ACHN (cell line): ENCODE measurements at places on chromosomes 16 and 17.

DNA sequence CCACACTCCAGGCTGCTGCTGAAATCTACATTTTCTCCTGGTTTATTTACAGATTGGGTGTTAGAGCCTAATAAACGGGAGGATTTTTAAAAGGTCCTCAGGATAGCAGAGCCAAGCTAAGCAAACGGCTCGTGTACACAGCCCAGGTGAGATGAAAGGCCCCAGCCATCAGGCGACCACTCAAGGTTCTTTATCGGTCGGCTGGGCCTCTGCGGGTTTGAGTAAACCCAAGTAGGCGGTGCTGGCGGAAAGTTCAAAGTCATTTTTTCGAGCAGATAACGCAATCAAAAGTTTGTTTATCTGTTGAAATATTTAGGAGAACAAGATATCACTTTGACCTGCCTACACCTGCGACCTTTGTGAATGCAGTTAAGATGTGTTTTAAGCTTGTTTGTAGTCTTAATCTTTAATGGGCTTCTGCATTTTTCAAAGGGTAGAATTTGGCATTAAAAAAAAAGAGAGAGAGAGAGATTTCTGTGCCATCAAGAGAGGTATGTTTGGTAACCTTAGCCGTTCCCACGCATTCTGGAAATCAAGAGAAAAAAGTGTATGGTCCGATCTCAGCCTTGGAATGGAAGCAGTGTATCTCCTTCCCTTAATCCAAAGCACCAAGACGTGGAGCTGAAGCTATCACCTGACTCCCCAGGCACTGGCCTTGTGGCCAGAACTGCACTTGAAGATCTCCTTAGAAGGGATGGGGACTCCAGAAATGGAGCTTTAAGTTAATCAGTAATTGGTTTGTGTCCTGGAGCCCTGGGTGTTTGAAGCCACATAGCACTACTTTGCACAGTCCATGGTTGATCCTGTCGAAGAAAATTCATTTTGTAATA lies 301.7 kb upstream of the IRX5 start:
- DNase-seq = no peak

GRCh38 chr17:41864498-41864835 lies 756 bp downstream of the KLHL11 start:
- DNase-seq = no peak

DNA sequence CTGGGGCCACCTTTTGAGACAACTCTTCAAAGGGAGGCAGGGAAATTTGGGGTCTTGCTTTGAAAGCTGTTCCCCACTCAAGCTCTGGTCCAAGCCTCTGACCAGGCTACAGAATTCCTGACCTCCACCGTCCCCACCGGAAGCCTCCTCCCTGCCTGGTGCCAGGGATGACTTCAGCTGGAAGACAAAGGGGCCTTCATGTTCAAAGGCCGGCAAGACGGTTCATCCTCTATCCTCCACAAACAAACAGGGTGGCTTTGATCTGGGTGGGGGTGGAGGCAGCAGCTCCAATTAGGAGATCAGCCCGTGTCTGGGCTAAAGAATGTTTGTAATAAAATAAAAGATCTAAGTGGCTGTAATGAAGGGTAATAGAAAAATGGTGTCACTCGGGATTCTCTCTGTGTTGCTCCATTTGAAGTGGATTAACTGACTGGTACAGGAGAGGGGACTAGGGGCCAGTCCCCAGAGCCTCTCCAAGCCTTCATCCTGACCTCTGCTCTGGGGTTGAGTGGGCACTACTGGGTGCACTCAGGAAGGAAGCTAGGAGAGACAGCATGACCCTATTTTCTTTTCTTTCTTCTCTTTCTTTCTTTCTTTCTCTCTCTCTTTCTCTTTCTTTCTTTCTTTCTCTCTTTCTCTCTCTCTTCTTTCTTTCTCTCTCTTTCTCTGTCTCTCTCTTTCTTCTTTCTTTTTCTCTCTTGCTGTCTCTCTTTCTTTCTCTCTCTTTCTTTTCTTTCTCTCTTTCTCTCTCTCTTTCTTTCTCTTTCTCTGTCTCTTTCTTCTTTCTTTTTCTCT lies 27.5 kb upstream of the NKD1 start:
- no peak for DNase-seq

- no peak for DNase-seq
Observed at GRCh38 chr16:13492046-13492445, 427.9 kb upstream of the ERCC4 start.

DNA sequence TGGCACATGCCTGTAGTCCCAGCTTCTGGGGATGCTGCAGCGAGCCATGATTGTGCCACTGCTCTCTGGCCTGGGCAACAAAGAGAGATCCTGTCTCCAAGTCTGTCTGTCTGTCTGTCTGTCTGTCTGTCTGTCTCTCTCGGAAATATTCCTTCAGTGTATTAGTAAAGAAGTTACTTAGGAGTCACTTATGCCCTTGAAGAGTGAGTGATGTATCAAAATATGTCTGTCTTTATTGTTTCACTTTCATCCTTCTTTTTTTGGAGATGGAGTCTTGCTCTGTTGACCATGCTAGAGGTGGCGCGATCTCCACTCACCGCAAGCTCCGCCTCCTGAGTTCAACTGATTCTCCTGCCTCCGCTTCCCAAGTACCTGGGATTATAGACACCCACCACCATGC lies 410.5 kb downstream of the WWOX start:
- DNase-seq = no peak

- no peak for DNase-seq
Observed at GRCh38 chr16:75482434-75483205, 12.6 kb downstream of the CHST6 start.

DNA sequence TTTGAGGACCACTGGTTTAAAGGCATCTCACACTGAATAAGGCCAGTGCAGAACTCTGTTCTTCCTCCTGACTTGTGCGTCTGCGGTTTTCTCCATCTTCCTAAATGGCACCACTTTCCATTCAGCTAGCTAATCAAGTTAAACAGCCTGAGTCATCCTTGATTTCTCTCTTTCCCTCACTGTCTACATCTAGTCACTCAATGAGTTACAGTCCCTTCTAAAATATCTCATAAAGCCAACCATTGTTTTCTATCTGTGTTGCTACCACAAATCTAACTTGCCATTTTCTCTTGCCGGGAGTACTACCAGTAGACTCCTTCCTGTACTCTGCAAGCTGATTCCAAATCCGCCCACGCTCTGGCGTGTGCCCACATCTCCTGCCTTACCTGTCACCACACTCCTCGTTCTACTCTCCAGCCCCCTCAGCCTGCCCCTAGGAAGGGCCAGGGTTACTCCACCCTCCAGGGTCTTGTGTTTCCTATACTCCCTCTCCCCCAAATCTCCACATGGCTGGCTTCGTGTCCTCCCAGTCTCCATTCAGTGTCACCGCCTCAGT lies 324.5 kb downstream of the SNX29 start:
- DNase-seq = no peak

DNA sequence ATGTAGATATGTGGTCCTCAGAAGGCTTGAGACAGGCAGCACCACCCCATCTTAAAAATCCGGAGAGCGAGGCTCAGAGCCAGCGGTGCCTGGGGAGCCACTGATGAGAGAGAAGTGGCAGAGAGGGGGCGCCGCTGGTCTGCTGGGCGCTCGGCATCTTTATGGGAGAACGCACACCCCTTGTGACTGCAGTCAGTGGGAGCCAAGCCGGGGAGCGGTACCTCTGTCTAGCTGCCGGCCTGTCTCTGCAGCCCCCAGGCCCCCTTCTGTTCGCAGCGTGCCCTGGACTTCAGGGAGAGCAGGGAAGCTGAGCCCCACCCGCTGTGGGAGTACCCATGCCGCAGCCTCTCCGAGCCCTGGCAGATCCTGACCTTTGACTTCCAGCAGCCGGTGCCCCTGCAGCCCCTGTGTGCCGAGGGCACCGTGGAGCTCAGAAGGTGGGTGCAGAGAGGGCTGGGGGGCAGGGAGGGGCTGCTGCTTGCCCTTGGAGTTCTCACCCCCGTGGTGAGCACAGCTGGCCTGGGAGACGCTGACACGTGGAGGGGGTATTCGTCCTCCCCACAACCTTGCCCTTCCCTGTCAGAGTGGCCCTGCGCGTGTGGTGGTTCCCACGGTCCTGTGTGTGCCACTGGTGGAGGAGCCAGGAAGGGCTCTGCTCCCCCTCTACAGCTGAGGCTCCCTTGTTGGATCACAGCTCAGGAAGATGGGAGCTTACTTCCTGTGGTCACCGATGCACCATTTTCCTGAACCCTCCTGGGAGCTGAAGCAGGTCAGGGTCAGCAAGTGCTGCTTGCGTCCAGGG lies 44.8 kb downstream of the PRMT7 start:
- no peak for DNase-seq

- no peak for DNase-seq
Observed at GRCh38 chr17:43015579-43015978, 6.6 kb downstream of the VAT1 start.

- peak; percentile 14 for DNase-seq
Observed at GRCh38 chr16:22789281-22789945, 24.5 kb upstream of the HS3ST2 start.

GRCh38 chr17:60330731-60331130 lies 61.2 kb downstream of the USP32 start:
- no peak for DNase-seq
